Gastroesophageal sphincter (tissue), 4 donors: ENCODE measurements at places on chromosomes 1 and 21.

GRCh38 chr1:51203874-51204245 is 32.2 kb upstream of the RNF11 start:
- no peak for ATAC-seq

DNA sequence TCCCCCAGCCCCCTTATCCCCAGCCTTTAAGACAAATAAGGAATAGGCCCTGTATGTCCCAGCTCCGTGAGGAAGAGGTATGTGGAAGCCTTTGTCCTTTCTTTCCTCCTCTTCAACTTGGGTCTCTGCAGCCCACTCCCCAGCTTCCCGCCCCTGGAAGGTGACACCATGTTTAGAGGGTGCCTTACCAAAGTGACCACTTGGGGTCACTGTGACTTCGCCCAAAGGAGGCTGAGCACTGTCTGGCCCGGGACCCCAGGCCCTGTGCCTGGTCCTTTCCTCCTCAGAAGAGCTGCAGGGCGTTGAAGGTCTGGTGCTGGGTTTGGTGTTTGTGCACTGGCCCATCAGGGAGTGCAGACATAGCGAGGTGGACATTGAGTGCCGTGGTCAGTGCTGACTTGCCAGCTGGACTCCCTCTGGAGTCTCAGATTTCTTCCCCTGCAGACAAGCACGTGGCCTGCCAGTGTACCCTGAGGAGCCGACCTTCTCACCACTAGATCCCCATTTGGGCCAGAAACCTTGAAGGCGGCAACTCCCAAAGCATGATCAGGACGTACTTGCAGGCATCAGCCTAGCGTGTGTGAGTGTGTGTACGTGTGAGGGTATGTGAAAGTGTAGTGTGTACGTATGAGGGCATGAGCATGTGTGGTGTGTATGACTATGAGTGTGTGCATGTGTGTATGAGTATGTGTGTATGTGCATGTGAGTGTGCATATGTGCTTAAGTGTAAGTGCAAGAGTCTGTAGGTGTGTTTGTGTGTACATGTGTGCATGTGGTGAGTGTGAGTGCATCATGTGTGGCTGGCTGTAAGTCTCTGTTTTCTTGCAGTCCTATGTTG is 181.4 kb upstream of the KIAA0040 start:
- ATAC-seq, result no peak

DNA sequence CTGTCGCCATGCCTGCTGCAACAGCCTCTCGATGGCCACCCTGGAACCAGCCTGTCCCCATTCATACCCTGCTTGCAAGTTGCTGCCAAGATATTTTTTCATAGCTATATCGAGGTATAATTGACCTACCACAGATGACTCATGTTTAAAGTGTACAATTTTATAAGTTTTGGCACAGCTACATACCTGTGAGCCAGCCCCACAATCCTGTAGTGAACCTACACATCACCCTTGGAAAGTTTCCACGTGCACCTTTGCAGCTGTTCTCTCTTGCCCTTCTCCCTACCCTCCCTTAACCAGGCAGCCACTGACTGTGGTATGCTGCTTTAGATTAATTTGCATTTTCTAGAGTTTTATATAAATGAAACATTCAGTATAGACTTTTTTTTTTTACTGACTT is 23.0 kb upstream of the KCNJ6 start:
- no peak for ATAC-seq

GRCh38 chr1:43059640-43060574 is 101.2 kb upstream of the SLC2A1 start:
- ATAC-seq, result no peak

DNA sequence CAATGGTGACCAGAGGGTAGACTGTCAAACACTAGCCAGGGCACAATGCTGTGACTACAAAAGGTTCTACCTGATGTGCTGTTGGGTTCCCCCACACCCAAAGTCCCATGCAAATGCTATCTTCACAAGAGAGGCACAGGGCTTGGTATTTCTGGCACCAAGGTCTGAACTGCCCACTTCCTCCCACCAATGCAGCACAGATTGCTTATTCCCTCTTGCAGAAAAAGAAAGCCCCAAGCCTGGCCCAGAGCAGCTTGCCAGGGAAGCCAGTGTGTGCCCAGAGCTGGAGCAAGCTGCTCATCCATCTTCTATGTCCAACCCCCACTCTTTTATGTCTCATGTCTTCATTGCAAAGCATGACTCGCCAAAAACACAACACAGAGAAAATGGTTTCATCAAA is 149.4 kb upstream of the CAMK1G start:
- no peak for ATAC-seq

DNA sequence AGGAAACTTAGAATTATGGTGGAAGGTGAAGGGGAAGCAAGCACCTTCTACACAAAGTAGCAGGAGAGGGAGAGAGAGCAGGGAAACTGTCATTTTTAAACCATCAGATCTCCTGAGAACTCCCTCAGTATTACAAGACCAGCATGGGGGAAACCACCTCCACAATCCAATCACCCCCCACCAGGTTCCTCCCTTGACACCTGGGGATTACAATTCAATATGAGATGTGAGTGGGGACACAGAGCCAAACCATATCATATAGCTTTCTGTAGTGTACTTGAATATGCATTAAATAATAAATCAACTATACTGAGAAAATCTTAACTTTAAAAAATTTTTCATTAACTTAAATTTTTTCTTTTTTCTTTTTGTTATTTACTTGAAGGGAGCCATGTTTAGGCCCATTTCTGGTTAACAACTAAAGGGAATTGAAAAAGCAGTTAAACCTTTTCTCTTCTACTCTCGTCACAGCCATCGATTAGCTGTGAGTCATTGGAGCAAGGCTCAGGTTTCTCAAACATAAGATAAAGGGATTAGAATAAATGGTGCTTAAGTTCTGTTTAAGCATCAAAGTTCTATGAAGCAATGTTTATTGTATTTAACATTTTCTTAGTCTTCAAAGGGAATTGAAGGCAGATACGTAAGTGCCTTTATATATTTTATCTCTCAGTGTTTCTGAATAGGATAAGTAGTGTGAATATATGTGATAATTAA is 72.2 kb upstream of the DPT start:
- ATAC-seq, result no peak

- no peak for ATAC-seq
Observed at GRCh38 chr1:11455967-11456570, 22.9 kb upstream of the DISP3 start.

GRCh38 chr1:87730274-87731216 is 401.9 kb downstream of the LMO4 start:
- no peak for ATAC-seq

- ATAC-seq, result no peak
Observed at GRCh38 chr1:66613187-66613586, 79.2 kb downstream of the SGIP1 start.

- ATAC-seq, result no peak
Observed at GRCh38 chr1:66273656-66274055, 260.3 kb upstream of the SGIP1 start.

DNA sequence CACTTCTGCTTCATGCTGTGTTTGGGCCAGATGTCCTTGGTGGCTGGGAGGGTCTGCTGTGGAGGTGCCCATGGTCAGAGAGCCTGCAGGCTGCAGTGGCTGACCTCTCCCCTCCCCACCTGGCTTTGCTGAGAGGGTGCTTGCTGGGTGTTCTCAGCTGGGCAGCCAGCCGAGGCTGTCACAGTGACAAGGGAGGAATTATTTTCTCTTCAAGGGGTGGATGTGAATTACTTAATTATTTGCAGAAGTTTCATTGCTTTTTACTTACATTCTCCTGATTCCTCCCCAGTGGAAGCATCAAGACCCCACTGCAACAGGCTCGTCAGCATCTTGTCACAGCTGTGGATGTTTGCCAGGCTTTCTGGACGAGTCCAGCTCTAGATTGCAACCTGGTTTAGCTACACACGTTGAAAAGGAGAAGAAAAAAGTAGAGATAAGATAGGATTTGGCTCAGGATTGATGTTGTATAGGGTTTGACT is 70.3 kb downstream of the GALNT2 start:
- no peak for ATAC-seq

DNA sequence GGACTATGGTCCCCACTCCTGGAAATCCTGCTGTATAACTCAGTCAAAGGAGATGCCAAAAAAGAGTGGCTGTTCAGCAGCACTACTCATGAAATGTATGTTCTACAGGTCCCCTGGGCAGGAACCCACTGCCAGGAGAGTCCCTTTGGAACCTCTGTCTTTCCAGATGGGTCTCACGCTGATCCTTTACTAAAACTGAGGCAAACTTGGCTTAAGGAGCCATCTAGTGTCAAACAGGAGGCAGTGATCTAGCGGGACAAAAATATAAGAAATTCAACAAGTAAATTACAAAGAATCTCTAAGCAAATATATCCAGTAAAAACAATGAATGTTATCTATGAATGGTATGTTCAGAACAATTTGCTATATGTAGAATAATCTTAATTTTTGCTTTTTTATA is 80.5 kb upstream of the PRMT6 start:
- no peak for ATAC-seq

DNA sequence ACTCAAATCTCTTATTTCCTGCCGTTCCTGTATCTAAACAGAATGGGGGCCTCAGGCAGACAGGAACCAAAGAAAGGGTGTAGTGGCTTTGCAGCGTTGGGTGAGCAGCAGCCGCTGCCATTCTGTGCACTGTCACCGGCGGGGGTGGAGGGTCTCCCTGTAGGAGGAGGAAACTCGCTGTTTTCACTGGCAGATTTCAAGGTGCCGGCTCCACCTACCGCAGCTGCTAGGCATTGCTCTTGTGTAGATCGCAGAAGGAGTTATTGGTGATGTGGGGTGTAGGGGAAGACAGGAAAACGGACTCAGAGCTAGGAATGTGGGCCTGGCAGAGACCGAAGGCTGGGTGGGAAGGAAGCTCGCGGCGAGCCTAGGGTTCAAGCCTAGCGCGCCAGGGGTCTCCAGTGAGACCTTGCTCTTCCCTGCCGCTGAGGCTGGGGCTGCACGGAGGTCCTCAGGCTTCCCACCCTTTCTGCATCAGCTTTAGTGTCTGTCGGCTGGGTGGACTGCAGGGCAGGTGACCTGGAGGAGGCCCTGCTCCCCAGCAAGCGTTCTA is 20.8 kb downstream of the ATP5PO start:
- ATAC-seq, result peak; percentile 85

- ATAC-seq, result no peak
Observed at GRCh38 chr1:29395736-29396437, 159.6 kb downstream of the PTPRU start.

DNA sequence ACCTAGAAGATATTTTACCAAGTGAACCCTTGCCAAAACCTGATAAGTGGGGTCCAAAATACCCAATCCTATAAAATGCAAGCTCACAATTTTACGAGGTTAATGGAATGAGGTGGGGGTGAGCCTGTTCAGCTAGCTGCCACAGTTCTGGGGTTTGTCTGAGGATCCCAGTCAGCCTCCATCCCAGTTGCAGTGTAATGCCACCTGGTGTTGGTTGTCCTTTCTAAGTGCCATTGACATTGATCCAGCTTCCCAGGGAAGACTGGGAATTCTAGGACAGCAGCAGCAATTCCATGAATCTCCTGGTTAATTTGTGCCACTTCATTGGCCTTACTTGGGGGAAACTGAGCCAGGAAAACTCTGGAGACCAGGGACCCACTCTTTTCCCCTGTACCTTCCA is 298.3 kb downstream of the RWDD3 start:
- ATAC-seq, result no peak

GRCh38 chr1:85580872-85581801 is 576 bp downstream of the CCN1 start:
- peak; percentile 28 for ATAC-seq

DNA sequence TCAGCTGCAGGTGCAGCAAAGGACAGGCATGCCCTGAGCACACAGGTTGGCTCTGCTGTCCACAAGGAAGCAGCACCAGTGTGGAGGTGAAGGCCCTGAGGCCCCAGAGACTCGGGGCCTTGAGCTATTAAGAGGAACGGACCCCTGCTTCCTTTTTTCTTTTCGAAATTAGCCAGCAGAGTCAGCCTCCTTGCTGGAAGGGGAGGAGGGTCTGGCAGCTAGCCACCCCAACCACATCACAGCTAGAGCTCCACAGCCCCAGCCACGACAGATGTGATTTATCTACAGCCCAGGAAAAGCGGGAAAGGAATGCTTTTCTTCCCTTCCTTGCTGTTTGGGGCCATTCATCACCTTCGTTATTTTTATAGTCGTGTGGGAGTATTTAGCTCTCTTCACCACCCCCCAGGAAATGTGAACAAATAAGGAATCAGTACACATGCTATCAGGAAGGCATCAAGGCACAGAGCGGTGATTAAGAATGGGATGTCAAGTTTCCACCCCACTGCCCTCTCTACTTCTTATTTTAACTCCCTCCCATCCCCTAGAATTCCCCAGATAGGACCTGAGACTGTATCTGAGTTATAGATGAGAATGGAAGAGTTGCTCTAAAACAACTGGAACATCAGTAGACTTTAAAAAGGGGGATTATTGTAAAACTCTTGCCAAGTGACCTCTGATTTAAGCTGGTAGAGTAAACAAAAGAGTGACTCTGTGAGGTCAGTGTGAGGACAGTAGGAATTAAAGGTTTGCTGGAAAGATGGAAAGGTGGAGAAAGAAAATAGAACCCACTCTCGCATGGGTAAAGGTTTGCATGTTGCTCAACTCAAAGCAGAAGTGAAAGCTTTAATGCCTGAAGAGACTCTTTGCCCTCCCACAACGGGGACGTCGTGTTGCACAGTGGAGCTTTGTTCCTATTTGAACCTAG is 224.7 kb upstream of the GJB5 start:
- no peak for ATAC-seq

- no peak for ATAC-seq
Observed at GRCh38 chr1:100443811-100444571, 91.7 kb downstream of the CDC14A start.

GRCh38 chr1:228063251-228064191 is 19.0 kb upstream of the ARF1 start:
- ATAC-seq, result no peak

- no peak for ATAC-seq
Observed at GRCh38 chr1:1996207-1996651, 7.4 kb downstream of the CFAP74 start.

GRCh38 chr1:194870860-194871259 is 1684.4 kb upstream of the B3GALT2 start:
- no peak for ATAC-seq

DNA sequence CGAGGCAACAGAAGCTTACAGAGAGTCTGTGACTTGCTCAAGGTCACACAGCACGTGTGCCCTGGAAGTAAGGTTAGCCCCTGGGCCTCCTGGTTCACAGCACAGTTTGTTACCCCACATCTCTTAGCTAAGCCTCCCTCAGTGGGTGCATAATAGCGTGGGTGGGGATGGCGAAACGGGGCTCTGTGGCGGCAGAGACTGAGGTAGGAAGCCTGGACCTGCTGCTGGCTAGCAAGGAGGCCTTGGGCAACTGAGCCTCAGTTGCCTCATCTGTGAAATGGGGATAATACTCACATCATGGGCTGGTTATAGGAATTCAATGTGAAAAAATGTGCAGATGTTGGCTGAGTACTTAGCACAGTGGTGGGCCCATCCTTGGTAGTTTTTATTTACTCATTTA is 596 bp downstream of the PADI4 start:
- no peak for ATAC-seq

DNA sequence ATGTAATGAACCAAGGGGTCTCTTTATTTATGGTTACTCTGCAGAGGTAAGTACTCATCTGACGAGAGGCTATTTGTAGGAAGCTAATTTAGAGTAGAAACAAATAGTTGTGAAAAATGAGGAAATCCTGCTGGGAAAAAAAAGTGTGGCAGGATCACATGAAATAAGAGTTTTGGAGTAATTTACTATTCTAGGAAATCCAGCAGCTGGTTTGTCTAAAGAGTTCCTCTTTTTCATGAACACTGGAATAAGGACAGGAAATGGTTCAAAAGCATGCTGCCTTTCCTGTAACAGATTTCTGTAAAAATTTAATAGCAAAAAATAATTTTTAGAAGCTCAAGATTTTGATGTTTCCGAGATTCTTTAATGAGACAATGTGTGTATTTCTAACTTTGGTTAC is 177.3 kb downstream of the CHRM3 start:
- ATAC-seq, result no peak
